ENCODE measurements at places on chromosomes 6 and 20.

DNA sequence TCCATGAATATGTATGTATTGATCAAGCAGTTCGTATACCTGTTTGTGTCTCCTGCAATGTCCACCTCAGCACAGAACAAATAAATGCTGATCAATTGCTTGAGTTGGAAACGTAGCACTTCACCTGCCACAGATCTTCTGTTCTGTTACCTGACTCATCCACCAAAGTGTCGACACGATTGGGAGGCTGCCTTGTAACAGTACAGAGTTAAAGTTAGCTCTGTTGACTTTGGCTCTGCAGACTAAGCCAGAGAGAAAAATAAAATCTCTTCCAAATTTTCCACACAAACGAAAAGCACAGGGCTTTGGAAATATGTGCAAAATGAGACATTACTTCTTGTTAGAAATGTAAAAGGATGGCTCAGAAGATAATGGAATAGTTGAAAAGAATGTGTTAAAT is 245.4 kb downstream of the NRN1 start:
- DNase-seq: no peak

DNA sequence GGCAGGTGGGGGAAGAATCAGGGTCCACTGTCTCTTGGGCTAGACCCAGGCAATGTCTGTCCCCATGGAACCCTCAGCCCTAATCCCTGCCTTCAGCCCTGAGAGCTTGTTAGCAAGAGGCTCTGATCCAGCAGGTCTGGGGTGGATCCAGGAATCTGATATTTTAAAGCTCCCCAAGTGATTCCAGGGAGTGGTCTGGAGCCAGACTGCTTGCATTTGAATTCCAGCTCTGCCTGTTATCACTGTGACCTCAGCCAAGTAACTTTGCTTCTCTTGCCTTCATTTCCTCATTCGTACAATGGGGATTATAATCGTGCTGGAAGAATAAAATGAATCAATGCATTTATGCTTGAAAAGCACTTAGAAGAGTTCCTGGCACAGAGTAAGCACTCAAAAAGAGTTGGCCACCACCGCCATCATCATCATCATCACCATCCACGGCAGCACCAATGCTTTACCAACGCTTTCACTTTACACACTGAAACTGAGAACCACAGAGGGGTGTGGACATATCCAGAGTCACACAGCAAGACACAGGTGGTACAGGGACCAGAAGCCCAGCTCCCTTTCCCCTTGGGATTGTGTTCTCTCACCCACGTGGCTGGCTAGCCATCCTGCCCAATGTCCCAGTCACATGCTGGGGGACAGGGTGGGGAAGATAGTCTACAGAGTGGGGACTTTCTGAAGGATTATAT is 75.7 kb upstream of the RALY start:
- DNase-seq: no peak

DNA sequence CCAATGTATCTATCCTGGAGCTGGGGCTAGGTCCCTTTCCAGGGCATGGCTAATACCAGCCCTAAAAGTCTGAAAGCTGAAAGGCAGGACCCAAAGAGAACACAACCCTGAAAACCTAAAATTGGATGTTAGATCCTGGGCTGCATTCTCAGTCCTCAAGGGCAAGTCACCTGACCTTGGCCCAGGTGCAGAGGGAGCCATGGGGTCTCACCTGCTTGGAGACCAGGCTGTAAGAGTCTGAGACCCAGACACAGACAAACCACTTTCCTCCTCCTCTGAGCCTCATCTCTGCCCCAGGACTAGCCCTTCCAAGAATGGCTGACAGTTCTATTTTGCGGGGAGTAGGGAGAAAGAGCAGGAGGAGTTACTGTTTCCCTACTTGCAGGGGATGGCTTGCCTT is 60.0 kb downstream of the EFCAB8 start:
- no peak for DNase-seq

DNA sequence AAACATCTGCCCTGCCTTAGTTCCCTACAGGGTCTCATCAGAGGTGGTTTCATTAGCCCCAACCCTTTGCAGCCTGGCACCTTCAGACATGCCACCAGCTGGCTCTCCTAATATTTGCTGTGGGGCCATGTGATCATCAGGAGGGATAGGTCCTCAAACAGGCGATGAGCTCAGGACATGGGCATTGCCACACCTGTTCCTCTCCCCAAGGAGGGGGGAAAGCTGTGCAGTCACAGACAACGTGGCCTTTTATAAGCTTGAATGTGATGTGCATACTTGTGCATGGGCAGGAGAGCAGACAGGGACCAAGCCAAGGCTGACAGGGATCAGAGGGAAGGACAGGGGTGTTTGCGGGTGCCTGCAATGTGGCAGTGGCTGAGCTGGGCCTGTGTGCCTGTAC is 78.8 kb upstream of the ZNFX1 start:
- DNase-seq: no peak

- DNase-seq: no peak
Measured at GRCh38 chr20:45840700-45841198, 7.2 kb downstream of the SNX21 start.

Measured in NCI-H748 treated with DMSO at 0.1 percent for 48 hours (cell line).